ENCODE measurements at places on chromosomes 12 and 14.

DNA sequence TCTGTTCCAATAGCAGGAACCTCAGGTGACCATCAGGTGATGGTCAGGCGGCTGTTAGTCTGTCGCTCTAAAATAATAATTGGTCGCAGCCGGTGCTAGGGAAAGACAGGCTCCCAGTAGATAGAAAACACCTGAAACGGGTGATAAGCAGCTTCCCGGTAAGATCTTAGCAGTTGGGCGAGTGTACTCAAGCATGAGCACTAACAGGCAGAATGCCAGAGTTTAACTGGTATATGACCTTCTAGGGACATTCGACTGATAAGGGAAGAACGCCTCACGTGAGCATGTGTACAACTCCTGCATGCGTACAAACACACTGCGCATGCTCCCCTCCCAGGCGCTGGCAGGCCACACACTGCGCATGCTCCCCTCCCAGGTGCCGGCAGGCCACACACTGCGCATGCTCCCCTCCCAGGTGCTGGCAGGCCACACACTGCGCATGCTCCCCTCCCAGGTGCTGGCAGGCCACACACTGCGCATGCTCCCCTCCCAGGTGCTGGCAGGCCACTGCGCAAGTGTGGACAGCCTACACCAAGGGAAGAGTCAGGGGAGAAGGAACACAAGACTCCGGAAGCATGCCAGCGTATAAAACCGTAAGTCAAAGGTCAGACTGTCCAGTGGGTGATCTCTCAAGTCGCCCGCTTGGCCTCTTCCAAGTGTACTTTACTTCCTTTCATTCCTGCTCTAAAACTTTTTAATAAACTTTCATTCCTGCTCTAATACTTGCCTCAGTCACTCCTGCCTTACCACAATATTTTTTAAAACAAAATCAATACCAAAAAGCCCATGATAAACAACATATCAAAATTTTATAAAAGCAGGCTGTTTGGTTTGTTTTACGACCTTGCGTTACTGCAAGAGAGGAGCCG lies 24.5 kb downstream of the GPRC5D start:
- ATAC-seq, result peak; percentile 89

- no peak for ATAC-seq
Measured at GRCh38 chr14:104715416-104715815, 8.6 kb upstream of the ADSS1 start.

DNA sequence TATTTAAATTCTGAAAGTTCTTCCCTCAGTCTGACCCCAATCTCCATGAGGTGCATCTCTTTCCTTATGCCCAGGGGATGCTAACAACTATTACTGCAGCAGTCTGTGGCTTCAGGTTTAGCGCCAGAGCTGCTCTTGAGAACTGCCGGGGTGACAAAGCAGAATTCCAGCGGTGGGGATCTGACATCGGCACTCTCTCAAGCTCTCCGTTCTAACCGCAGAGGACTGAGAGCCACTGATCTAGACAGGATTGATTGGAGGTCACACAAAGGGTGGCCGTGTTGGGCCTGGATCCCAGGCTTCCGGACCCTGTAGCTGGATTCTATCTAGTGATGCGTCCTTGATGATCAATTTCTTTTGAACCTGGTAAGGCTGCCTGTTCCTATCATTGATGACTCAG lies 155.6 kb upstream of the TMEM132C start:
- no peak for ATAC-seq

GRCh38 chr12:62692884-62693283 lies 226.3 kb downstream of the MON2 start:
- ATAC-seq, result peak; percentile 31

DNA sequence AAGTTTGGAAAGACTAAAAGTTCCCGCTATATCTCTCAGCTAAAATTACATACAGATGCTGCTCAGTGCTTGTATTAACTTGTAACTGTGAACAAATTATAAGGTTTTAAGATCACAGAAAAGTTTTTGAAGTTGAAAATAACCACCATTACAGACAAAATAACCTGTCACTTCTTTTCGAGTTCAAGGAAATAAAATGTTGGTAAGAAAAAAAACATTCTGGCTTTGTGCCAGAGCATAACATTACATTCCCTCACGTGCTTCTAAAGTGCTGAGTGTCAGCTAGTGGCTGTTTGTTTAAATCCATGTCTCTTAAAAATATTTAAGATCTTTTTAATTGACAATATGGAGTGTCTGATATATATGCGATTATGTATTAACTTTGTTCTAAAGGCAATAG lies 27.2 kb upstream of the ADAMTS20 start:
- ATAC-seq, result no peak

DNA sequence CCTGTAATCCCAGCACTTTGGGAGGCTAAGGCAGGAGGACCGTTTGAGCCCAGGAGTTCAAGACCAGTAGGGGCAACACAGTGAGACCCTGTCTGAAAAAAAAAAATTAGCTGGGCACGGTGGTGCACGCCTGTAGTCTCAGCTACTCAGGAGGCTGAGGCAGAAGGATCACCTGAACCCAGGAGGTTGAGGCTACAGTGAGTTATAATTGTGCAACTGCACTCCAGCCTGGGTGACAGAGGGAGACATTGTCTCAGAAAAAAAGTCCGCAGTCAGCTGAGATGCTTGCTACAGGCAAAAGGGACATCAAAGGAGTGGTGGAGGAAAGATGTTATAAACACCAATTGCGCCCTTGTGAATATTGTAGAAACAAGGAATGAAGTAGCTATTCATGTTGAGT lies 77.8 kb downstream of the NDUFA12 start:
- no peak for ATAC-seq

DNA sequence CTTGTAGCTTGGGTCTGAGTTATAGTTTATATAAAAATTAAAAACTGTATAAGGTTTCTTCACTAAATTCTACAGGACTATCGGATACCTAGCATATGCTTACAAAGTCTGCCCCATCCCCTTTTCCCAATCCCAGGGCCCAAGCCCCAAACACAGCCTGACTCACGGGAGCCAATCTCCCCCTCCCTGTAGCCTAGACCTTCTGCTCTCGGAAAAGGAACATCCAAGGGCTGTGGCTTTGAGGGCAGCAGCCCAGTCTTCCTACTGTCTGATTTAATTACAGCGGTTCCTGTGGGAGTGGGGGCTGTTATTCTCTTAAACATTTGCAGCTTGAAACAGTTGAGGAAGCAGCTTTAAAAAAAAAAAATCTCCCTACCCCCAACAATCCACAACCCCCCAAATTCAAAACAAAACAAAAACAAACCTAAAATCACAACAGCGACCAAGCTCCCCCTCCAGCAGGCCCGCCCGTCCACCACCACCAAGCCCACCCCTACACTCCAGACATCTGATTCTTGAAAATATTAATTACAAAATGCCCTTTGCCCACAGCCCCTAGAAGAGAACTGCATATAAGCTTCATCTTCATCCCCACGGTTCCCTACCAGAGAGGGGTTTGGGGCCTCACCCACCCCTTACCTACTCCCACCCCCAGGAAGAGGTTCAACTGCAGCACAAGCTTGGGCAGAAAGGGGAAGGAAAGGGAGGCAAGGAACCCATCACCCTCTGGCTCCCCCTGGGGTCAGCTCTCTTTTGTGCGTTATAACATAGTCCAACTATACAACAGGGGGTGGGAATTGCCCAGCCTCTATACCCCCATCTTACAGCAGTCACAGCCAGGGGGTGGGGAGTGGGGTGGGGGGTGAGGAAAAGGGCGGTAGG lies 1.1 kb upstream of the PRKAG1 start:
- ATAC-seq, result peak; percentile 3

GRCh38 chr12:25875661-25876060 lies 82.8 kb upstream of the RASSF8 start:
- ATAC-seq, result no peak

GRCh38 chr14:69643430-69644200 lies 32.2 kb downstream of the SUSD6 start:
- peak; percentile 76 for ATAC-seq

Measured in SK-N-SH treated with all-trans-retinoic acid at 6 μM for 48 hours (cell line).